ENCODE measurements at places on chromosomes 3 and 15.

DNA sequence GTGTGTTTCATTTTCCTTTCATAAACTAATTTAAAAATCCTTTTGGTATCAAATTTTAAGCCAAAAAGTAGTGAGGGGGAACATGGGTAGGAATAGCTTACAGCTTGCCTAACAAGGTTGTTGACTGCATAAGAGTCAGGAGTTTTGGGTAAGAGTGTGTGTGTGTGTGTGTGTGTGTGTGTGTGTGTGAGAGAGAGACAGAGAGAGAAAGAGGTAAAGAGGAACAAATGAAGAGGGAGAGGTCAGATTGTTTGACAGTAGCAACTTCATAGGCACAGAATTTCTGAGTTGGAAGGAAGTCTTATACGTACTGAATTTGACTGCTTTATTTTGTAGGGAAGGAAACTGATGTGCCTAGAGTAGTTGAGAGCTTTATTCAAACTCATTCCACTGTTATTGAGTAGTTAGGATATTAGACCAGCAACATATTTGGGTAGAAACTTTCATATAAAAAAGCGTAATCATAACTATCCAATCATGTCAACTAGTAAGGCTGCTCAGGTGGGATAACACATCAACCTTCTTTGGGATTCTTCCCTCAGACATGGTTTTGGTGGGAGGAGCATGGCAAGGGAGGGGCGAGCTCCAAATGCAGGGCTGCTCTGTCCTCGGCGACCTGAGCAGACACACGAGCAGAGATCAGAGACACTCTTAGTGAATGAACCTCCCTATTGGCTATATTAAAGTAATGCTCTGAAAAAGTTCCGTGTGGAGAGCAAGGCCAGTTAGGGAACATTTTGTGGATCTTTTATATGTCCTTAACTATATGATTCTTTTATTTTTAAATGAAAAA is 86.4 kb downstream of the LPP start:
- no peak for DNase-seq

DNA sequence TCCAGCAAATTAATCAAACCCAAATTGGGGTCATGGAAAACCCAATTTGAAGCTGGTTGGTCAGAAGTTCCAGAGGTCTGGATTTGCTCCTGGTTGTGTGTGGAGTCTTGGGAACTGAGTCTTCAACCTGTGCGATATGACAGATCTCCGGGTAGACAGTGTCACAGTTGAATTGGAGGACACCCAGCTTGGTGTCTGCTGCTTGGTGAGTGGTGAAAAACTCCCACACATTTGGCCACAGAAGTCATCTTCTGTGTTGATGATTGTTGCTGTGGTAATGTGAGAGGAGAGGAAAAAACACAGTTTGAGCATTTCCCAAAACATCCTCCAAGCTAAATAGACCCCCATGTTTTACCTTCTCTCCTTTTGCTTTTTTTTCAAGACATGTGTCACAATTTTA is 218.1 kb downstream of the TP63 start:
- no peak for DNase-seq

- no peak for DNase-seq
These were observed 44.1 kb upstream of the ARL6 start for GRCh38 chr3:97720417-97720816.

DNA sequence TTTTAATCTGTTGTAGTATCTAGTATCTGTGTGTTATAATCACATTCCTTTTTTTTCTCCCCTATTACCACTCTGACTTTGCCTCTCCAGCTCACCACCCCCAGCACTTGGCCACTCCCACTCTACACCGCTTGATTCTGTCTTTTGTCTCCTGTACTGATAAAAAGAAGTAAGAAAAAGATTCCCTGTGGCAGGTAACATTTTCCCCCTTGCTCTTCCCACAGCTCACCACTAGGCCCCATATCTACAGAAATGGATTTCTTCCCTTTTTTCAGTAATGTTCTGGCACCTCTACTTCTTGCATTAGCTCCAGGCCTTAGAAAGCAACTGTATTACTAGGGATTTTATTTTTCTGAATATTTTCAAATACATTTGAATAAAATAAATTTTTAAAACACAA is 25.6 kb downstream of the KCNH8 start:
- no peak for DNase-seq

DNA sequence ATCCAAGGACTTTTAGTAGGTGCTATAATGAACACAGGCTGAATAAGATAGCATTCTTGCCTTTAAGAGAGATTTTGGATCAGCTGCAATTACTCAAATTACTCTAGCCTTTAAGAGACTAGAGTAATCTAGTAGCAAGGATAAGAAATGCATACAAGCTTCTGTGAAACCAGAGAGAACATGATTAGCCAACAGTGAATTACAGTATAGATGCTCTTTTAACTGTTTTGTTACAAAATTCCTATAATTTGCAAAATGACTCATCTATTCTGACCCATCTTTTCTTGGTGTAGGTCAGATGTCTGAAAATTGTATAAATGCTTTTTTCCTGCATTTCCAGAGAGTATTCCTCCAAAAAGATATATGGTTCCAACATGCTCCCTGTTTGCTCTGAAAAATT is 66.9 kb downstream of the CEP63 start:
- no peak for DNase-seq
